ENCODE measurements at places on chromosomes 5 and 9. TPM values are rescaled to one million over a fixed set of nuclear protein-coding genes. Genes with fewer than 3 reads are reported as not detected.

The NPDC1 gene
- total RNA-seq: 16.3 TPM

The GABRA1 gene
- 29.8 TPM for total RNA-seq

The TUT7 gene
- 31.0 TPM for total RNA-seq

The SMIM33 gene
- not detected for total RNA-seq

The GRM6 gene
- total RNA-seq: under 0.01 TPM

The ST8SIA4 gene
- 76.2 TPM for total RNA-seq

The MLLT3 gene
- 125 TPM for total RNA-seq

The ZNF366 gene
- total RNA-seq: 0.82 TPM

The MAMDC4 gene
- total RNA-seq: 4.1 TPM

The GPX8 gene
- 1.2 TPM for total RNA-seq

The SNCB gene
- total RNA-seq: 15.5 TPM

The SLC6A18 gene
- total RNA-seq: not detected

- DNase-seq: no peak
Measured at GRCh38 chr9:135320943-135321342, 158.6 kb upstream of the PPP1R26 start.

DNA sequence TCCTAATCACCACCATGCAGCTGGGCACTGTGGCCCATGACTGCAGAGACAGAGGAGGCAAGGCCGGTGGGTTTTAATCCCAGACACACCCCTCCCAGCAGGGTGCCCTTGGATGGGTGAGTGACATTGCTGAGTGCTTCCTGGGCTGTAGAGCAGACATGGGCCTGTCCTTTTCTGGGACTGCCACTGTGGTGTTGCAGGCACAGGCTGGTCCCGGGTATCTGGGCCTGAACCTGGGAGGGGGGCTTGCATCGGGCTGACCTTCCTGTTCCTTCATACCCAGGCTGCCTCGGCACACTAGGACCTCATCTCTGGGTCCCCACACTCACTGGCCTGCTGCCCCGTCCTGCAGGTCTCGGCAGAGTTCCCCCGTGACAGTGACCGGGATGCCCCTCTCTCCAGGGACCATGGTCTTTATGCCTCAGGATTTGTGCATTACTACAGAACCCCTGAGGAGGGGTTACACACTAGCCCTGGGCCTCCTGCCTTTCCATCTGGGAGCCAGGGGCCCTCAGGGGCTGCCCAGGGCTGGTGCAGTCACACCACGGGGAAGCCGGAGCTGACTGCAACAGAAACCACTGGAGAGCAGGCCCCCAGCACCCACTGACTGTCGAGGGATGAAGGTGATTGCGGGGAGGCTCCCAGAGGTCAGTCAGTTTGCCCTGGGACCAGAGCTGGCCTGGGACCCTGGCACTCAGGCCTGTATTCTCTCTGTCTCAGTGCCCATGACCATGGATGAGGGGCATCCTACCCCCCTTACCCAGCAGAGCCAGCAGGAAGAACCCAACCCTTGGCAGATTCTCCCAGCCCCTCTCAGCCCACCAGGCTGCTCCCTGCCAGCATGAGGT lies 8.9 kb upstream of the SLC25A48 start:
- DNase-seq: no peak

GRCh38 chr5:84290161-84290560 lies 94.5 kb downstream of the EDIL3 start:
- DNase-seq: no peak

DNA sequence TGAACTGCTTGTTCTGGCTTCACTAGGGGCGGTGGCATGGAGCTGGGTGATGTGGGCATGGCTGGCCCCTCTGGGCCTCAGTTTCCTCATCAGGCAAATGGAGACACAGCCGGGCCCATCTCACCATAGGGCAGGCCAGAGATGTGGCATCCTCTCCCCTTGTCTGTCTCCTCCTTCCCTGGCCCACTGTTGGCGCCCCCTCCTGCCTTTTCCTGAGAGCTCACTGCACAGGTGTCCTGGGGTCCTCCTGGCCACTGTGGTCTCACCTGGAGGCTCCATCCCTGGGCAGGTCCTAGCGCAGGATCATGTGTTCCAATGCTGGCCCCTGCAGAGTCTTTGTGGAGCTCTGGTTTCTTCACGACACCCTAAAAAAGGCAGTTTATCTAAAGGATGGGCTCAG lies 53.5 kb downstream of the NEK6 start:
- DNase-seq: no peak

DNA sequence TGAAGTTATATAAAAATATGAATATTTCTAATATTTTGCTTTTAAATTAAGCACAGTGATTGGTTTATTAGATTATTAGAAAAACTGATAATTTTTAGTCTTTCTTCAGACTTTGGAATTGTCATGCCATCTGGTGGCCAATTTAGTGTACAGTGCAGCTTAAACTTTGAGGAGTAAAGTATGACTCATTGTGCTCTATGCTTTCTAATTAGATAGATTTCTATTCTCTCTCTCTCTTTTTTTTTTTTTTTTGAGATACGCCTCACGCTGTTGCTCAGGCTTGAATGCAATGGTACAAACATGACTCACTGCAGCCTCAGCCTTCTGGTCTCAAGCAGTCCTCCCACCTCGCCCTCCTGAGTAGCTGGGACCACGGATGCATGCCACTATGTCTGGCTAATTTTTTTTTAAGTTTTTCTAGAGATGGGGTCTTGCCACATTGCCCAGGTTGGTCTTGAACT lies 42.1 kb upstream of the GPR21 start:
- DNase-seq: no peak

- no peak for DNase-seq
Measured at GRCh38 chr9:113311961-113312360, 8.8 kb upstream of the RNF183 start.

DNA sequence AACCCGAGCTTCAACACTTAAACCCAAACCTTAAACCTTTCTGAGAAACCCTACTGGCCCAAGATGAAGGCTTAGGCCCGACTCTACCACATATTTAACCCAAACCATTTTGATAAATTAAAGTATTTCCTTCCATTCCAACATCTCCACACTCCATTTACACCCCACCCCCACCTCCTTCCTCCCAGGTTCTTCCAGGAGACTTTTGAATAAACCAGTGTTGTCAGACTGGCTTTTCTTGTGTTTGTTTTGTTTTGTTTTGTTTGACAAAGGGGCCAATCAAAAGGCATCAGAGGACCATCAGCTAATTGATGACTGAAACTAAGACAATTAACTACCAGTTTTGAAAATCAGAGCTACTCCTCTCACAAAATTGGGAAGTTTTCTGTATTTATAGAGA lies 4.6 kb upstream of the ZNF608 start:
- no peak for DNase-seq

- no peak for DNase-seq
Measured at GRCh38 chr9:111598733-111599091, 735 bp downstream of the PTGR1 start.

GRCh38 chr9:83588256-83588655 lies 34.7 kb upstream of the IDNK start:
- DNase-seq: no peak

DNA sequence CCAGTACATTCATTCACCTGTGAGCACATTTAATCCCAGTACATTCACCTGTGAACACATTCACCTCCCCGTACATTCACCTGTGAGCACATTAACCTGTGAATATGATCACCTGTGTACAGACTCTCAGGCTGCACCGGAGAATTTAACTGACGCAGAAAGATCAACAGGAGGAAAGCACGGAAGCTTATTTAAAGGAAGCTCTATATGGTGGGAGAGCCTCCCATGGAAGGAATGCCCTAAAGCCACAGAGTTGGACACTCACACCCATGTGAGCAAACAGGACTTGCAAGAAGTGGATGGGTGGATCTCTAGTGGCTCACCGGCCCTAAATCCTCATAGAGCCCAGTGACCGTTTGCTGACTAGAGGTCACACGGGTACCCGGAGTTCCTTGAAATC lies 38.2 kb downstream of the TRIP13 start:
- DNase-seq: no peak

GRCh38 chr5:135851186-135851914 lies 16.9 kb downstream of the SLC25A48 start:
- DNase-seq: no peak

DNA sequence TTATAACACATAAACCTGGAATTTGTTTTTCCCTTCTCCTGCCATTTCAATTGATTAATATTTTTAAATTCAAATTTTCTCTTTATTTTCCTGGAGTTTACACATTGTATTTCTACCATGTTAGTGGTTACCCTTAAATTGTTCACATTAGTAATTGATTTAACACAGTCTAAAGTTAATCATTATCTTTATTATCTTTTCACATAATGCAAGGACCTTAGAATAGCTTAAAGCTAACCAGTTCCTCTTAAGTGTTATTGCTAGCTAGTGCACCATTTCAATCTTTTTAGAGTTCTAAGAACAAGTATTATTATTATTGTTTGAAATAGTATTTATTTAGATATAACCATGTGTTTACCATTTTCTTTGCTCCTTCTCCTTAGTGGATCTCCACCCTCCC lies 251.2 kb upstream of the FBXL7 start:
- no peak for DNase-seq

GRCh38 chr5:147578228-147579024 lies 68.6 kb upstream of the DPYSL3 start:
- DNase-seq: no peak

GRCh38 chr9:108784998-108785397 lies 70.8 kb downstream of the ACTL7B start:
- no peak for DNase-seq

- DNase-seq: no peak
Measured at GRCh38 chr9:121266906-121267650, 884 bp upstream of the GSN start.

DNA sequence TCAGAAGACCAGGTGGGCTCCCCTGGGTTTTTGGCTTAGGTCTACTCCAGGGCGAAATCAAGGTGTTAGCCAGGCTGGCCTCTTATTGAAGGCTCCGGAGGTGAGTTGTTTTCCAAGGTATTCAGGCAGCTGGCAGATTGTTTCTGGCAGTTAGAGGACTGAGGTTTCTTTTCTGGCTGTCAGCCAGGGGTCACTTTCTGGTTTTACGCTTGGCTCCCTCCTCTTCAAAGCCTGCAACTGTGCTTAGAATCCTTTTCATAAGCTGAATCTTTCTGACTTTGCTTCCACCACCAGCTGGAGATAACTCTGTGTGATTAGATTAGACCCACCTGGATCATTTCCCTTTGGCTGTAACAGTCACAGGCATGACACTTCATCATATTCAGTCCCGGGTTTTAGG lies 24.6 kb downstream of the RFK start:
- DNase-seq: no peak

DNA sequence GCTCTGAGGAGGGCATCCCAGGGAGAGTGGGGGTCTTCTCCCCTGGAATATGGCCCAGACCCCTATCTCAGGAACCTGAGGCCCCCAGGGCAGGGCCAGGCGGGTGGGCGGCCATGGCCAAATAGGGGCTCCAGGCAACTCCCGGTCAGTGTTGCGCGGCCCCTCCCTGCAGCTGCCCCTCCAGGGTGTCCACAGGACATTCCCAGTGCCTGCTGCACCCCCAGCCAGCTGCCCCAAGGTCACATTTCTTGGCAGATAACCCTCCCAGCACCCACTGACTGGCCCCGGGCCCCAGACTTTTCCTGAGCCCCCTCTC lies 53.6 kb upstream of the EGFL7 start:
- no peak for DNase-seq

DNA sequence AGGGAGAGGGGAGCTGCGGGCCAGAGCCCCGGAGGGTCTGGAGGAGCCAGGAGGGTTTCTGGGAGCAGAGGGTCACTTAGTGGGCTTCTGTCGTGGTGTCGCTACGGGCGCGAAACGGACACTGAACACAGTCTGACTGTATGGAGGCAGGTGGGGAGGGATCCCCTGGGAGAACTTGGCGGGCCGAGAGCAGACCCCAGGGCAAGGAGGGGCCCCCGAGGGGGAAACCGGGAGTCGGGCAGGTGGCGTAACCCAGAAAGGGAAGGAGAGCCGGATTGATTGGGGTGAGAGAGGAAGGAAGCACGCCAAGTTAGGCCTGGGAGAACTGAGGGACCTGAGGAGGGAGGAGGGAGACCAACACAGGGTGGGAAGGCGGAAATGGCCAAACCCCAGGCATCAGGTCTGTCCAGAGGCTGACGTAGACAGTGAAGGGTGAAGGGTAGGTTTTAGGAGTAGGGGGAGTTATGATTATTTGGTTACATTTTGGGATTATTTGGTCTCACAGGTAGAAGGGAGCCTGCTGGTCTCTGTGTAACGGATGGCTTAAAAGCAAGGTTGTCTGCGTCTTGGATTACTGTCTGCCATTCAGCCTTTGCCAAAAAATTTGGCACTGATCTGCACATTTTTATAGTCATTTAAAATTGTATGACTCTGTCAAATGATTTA lies 3.3 kb upstream of the MSMP start:
- DNase-seq: no peak

- DNase-seq: no peak
Measured at GRCh38 chr9:8963885-8964284, 1164.3 kb upstream of the DMAC1 start.

- DNase-seq: no peak
Measured at GRCh38 chr9:70530716-70531115, 116.3 kb upstream of the KLF9 start.

DNA sequence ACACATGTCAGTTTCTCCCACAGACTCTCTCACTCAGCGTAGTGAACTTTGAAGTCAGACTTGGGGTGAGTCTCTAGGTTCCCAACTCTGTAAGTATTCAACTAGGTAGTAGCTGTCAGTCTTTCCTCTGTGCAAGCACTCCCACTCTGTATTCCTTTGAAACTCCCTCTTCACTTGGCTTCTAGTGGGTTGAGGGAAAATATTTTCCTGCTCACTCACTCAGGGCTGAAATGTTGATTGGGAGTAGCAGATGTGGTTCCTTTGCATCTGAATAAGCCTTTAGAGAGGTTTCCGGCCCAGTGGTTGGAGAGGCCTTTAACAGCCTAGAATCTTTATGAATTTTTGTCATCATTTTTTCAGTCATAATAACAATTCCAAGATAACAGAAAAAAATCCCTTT lies 18.1 kb upstream of the ARRDC3 start:
- DNase-seq: no peak

DNA sequence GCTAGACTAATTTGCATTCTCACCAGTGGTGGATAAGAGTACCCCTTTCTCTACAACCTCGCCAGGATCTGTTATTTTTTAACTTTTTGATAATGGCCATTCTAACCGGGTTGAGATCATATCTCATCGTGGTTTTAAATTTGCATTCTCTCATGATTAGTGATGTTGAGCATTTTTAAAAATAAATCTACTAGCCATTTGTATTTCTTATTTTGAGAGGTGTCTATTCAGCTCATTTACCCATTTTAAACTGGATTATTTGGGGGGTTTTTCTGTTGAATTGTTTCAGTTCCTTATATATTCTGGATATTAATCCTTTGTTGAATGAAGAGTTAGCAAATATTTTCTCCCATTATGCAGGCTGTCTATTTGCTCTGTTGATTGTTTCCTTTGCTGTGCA lies 139.6 kb downstream of the ARSB start:
- no peak for DNase-seq

GRCh38 chr5:111950660-111951059 lies 193.7 kb upstream of the NREP start:
- no peak for DNase-seq

GRCh38 chr5:13591621-13592020 lies 352.9 kb downstream of the DNAH5 start:
- DNase-seq: no peak

GRCh38 chr9:82894961-82895821 lies 167.8 kb downstream of the RASEF start:
- no peak for DNase-seq
